Stimulated activated CD4-positive, alpha-beta T cell treated with anti-CD3 and anti-CD28 coated beads, Interleukin-12 subunit alpha, Interleukin-12 subunit beta, amount 100 ng/mL, for 4 hours (primary cell): ENCODE measurements at places on chromosomes 13 and 19.
A peak's percentile ranks its signal among the peaks of the same experiment; 100 is the strongest.

GRCh38 chr19:18388100-18388959 is 2.4 kb downstream of the GDF15 start:
- DNase-seq, result peak; percentile 76

DNA sequence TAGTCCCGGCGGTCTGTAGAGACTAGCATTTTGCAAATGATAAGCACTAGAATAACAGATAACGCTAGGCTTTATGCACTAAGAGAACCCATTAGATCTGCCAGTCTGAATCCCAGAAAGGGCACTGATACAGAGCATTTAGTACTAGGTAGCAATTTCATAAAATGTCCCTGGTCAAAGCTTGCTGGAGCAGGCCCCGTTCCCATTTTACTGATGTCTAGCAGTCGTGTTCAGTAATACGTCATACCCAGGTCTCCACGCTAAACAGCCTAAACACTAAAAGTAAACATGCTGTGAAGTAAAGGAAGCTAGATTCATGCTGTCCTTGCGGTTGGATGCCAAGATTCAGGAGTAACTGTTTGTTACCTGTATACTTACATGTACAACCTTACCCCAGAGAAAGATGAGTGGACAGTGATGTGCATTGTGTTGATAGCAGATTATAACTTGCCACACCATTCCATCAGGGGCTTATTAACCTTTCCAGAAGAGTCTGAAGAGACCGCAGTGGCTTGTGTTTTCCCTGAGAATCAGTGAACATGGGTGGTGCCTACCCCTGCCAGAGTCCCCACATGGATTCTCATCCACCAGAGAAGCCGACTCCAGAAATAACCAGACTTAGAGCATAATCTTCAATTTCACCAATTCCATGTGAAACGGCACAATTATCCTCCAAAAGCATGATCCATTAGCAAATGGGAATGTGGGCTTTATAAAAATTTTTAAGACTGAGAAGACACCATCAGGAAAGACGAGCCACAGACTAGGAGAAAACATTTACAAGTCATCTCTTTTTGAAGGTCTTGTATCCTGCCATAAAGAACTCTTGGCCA is 3.4 kb upstream of the RPS11 start:
- DNase-seq, result no peak

GRCh38 chr13:90551253-90551652 is 796.2 kb upstream of the MIR17HG start:
- no peak for DNase-seq

DNA sequence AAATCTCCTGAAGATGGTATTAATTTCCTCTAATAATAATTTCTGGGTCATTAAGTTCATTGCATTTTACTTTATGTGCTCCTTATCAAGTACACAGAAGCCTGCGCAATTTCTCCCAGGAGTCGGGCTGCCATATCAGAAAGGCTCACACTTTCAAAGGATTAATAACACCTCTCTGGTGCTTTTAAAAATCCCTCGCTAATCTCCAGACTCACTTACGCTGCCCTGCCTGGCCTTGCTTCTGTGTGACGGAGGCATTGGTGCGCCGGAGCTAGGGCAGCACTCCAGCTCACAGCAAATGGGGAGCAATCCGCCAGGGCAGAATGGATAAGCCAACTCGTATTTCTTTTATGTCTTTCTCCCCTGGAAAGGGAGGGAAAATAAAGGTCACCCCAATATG is 300.8 kb downstream of the EFNB2 start:
- DNase-seq, result no peak

DNA sequence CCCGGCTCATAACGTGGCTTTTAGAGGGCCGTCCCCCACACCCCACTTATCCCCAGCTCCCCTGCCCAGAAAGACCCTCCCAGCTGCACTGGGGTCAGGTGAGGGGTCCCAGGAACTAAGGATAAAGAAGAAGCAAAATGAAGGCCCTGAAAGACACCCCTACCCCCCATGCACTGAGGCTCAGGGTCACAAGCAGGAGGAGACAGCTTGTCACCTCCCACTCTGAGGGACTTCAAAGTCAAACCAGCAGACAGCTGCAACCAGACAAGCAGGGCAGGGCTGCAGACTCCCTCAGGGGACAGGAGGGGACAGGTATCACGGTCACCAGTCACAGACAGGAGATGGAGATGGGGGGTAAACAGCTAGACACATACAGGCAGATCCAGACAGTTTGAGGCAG is 6.1 kb upstream of the NANOS3 start:
- no peak for DNase-seq

GRCh38 chr13:69292789-69293425 is 814.7 kb upstream of the ATXN8OS start:
- no peak for DNase-seq

DNA sequence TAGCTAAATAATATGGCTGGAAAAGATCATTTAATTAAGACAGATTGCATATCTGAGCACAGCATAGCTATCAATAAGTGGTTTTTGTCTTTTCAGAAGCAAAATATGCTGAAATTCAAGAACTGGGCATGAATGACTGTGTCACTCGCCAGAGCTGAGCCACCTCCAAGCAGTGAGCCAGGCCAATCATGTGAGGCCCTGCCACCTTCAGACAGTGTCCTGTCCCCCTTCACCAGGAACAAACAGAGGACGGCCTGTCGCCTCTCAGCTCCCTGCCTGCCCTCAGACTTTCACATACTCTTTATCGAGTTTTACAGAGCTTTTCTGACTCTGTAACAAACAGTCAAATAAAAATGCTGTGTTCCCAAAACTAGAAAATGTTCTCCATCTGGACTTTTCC is 171.0 kb upstream of the TSC22D1 start:
- DNase-seq, result no peak

DNA sequence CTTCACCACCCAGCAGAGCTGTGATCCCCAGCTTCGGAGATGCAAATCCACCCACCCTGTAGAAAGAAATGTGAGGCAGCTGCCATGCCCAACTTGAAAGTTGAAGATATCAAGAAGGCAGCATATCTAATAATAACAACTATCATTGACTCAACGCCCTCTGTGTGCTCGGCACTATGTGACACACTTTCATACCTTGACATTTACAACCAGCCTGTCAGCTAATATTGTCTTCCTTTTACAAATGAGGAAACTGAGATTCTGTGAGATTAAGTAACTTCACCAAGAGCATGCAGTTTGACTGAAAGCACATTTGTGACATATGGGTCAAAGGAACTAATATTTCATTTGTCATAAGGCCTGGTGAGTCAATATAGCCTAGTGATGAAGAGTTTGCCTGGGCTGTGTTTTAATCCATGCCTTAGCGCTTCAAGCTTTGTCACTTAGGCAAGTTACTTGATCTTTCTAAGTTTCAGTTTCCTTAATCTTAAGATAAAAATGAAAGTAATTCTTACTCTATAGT is 137.0 kb downstream of the FLT1 start:
- no peak for DNase-seq

DNA sequence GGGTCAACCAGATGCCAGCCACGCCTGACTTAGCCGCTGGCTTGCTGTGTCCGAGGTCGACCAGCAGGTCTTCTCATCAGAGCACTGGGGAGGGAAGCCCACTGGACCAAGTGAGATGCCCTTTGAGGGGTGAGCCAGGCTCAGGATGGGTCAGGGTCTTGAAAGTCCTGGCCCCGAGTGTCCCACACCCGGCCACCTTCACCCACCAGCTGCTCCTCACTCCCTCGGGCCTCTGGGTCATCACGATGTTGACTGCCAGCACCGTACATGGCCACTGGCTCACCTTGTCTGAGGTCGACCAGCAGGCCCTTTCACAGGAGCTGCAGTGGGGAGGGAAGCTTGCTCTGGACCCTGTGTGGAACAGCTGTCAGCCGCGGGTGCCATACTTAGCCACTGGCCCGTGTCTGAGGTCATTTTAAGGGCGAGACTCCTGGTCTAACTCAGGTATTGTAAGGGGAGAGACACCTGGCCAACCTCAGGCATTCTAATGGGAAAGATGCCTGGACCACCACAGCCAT is 1361.3 kb downstream of the UQCRFS1 start:
- DNase-seq, result no peak

DNA sequence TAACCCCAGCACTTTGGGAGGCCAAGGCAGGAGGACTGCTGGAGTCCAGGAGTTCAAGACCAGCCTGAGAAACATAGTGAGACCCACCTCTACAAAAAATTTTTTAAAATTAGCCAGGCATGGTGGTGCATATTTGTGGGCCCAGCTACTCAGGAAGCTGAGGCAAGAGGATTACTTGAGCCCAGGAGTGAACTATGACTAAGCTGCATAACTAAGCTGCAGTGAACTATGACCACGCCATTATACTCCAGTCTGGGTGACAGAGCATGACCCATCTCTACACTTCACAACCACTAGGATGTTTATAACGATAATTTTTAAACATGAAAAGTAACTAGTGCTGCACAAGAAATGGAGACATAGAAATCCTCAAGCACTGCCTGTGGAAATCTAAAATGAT is 352.7 kb upstream of the SGCG start:
- no peak for DNase-seq

- no peak for DNase-seq
Observed at GRCh38 chr13:25971459-25972145, 80.2 kb downstream of the SHISA2 start.

- no peak for DNase-seq
Observed at GRCh38 chr19:7063339-7063738, 4.9 kb upstream of the MBD3L3 start.

DNA sequence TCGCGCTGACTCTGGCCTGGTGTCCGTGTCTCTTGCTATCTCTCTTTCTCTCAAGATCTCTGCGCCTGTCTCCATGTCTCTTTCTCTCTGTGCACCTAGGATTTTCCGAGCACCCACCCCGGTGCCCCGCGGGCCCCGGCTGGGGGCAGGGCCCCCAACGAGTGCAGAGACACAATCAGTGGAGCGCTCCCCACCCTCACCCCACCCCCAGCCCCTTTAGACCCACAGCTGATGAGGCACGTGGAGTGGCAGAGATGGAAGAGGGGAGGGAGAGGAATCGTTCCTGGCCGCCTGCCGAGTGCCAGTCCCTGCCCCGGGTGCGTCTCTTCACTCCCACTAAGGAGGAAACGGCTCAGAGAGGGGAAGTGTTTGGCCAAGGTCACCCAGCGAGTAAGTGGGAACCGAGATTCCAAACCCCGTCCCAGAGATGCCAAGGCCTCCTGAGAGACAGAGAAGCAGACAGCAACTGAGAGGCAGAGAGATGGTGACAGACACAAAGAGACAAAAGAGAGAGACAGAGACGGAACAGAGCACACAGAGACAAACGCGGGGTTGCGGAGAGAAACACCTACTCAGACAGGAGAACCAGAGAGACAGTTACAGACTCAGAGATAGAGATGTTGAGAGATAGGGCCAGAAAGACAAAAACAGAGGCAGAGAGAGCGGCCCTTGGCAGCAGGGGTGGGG is 626 bp upstream of the BCL3 start:
- peak; percentile 32 for DNase-seq

DNA sequence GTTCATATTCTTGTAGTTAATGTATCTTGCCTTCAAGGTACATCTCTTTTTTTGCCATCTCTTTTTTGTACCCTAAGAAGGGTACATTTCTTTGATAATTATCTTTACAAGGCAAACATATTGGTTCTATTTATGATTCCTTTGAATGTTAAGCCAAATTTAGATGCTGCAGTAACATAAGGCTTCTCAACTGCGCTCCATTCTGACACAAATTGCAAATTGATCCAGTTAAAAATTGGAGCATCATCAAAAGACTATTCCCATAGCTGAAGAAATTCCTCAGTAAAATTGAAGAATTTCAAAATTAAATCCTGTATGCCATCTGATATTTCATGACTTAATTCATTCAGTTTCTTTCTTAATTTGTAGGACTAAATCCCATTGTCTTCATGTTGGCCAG is 2.7 kb upstream of the ZNF780A start:
- no peak for DNase-seq

GRCh38 chr13:72808917-72809500 is 27.1 kb downstream of the PIBF1 start:
- DNase-seq, result no peak

- no peak for DNase-seq
Observed at GRCh38 chr19:28840891-28841290, 372.1 kb downstream of the UQCRFS1 start.

GRCh38 chr19:32309711-32310390 is 35.6 kb upstream of the ZNF507 start:
- no peak for DNase-seq

DNA sequence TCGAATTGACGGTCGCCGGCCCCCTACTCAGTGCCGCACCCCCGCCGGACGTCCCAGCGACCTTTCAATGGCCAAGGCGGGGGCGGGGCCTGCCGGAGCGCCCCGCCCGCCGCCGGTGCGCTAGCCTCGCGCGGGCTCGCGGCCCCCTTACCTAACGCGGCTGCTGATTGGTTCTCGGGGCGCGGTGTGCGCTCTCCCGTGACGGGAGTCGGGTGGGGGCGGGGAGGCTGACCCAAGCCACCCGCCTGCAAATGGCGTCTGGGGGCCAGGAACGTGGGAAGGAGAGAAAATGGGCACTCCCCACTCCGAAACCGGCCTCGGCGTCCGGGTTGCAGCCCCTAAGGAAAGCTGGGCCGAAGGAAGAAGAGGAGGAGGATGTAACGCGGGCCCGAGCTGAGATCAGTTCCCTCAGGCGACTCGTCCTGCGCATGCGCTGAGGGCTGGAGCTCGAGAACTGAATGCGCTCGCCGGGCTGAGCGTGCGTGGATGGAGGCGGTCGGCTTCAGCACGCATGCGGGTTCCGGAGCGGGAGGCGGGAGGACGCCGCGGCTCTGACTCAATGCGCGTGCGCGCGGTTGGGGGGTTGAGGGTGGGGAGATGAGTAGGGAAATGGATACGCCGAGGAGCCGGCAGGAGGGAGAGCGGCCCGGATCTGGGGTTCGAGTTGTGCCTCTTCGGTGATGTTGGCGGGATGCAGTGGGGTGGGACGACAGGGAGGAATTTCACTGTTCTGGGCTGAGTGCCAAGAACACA is at the start of gene SMG9:
SMG9 (minus strand) TSS at position 460 of the 753 bp plus-strand sequence. CDS start 4,221 bp downstream, outside the sequence.
- peak; percentile 98 for DNase-seq

GRCh38 chr13:44230736-44231135 is 142.9 kb upstream of the SERP2 start:
- DNase-seq, result no peak

DNA sequence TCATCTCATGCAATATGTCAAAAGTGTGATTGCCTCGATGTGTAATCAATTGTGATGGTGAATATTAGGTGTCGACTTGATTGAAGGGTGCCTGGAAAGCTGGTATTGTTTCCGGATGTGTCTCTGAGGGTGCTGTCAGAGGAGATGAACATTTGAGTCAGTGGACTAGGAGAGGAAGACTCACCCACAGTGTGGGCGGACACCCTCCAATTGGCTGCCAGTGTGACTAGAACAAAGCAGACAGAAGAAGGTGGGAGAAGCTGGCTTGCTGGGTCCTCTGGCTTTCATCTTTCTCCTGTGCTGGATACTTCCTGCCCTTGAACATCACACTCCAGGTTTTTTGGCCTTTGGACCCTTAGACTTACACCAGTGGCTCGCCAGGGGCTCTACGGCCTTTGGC is 15.5 kb upstream of the CABP5 start:
- no peak for DNase-seq

DNA sequence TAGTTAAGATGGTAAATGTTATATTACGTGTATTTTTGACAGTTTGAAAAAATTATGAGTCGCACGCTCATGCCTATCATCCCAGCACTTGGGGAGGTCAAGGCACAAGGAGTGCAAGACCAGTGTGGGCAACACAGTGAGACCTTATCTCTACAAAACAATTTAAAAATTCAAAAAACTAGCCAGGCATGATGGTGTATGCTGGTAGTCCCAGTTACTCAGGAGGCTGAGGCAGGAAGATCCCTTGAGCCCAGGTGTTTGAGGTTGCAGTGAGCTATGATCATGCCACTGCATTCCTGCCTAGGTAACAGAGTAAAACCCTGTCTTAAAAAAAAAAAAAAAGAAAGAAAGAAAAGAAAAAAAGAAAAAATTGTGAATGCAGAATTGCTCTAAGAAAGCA is 58.0 kb downstream of the TBC1D4 start:
- DNase-seq, result no peak

- no peak for DNase-seq
Observed at GRCh38 chr13:45398877-45399276, 19.3 kb downstream of the SLC25A30 start.

GRCh38 chr19:54179262-54179852 is 6.4 kb upstream of the TMC4 start:
- DNase-seq, result no peak
